ENCODE measurements at places on chromosomes 1 and 21. TPM values are rescaled to one million over a fixed set of nuclear protein-coding genes. Genes with fewer than 3 reads are reported as not detected.

- H3K36me3 ChIP-seq: peaks cover 13% of the 10 kb centered on the region
- peaks cover 24% of the 10 kb centered on the region for H3K4me1 ChIP-seq
- DNase-seq: peak; percentile 72
- no peaks in the 10 kb centered on the region for H3K27me3 ChIP-seq
- peak overlapping the region; percentile 49 for H3K27ac ChIP-seq
- no peak overlapping the region for H3K4me3 ChIP-seq
Measured at GRCh38 chr1:235253219-235253962, 74.6 kb downstream of the ARID4B start.

The OR2T10 gene
- not detected for total RNA-seq

DNA sequence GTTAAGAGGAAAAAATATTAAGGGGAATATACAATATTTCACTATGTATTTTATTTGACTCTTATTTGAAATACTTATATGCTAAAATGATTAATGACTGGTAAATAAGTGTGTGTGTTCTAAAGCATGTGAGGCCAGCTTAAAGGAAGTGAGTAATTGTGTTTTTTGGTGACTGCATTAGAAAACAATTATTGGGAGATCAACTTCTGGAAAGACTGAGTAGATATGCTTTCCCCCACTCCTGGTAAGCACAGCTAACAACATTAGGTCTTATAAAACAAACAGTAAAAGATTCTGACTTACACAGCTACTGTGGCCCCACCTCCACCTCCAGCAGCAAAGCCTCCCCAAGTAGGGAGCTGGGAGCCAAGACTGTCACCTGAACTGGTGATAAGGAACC is 403.0 kb downstream of the SRGAP2C start:
- no peaks in the 10 kb centered on the region for H3K27me3 ChIP-seq
- H3K4me3 ChIP-seq: no peak overlapping the region
- no peak for DNase-seq
- peaks cover 5% of the 10 kb centered on the region for H3K4me1 ChIP-seq

DNA sequence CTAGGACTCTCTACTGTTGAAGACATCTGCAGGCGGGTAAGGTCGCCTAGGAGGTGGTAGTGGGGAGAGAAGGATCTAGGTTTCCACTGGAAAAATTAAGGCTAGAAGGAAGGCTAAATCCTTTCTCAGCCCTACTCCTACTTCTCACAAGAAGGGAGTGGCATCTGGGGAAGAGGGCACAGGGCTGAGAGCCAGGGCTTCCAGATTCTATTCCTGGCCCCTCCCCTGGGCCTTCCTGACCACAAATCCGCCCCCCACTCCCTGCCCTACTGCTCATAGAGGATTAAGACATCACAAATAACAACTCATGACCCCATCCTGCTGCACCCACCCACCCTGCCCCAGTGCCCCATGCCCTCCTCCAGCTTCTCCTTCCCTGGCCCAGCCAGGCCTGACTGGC is 2.5 kb downstream of the PHLDA3 start:
- no peak overlapping the region for H3K27ac ChIP-seq
- no peak for DNase-seq
- peaks cover 18% of the 10 kb centered on the region for H3K4me1 ChIP-seq
- H3K36me3 ChIP-seq: peaks cover 4% of the 10 kb centered on the region
- H3K27me3 ChIP-seq: peaks cover 22% of the 10 kb centered on the region
- H3K4me3 ChIP-seq: no peak overlapping the region

DNA sequence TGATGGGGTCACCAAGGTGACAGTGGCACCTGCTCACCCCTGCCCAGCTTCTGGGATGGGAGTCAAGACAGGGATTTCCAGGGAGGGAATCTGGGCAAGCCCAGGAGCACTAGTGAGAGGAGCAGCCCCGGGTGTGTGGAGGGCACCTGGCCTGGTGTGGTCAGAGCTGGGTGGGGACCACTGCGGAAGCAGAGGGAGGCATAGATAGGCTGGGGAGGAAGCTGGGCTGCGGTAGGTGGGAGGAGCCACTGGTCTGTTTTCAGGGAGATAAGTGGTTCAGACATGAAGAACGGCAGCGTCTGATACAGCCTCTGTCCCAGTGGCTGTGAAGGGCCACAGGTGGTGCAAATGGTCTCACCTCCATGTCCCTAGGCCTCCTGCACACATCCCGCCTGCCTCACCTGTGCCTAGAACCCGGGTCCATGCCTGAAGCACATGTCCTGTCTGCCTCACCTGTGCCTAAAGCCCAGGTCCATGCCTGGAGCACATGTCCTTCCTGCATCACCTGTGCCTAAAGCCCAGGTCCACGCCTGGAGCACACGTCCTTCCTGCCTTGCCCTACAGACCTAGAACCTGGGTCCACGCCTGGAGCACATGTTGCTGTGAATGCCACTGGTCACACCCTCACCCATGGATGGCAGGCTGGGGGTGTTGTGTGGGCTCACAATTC is 325.9 kb upstream of the AJAP1 start:
- no peaks in the 10 kb centered on the region for H3K36me3 ChIP-seq
- DNase-seq: no peak
- no peaks in the 10 kb centered on the region for H3K27me3 ChIP-seq
- no peak overlapping the region for H3K27ac ChIP-seq
- H3K4me3 ChIP-seq: no peak overlapping the region

The PLA2G2C gene
- total RNA-seq: not detected

The G0S2 gene
- 0.70 TPM for total RNA-seq

- no peaks in the 10 kb centered on the region for H3K27me3 ChIP-seq
- DNase-seq: no peak
- H3K27ac ChIP-seq: no peak overlapping the region
- no peaks in the 10 kb centered on the region for H3K36me3 ChIP-seq
- H3K4me3 ChIP-seq: no peak overlapping the region
Measured at GRCh38 chr21:41152147-41152546, 15.8 kb upstream of the BACE2 start.

DNA sequence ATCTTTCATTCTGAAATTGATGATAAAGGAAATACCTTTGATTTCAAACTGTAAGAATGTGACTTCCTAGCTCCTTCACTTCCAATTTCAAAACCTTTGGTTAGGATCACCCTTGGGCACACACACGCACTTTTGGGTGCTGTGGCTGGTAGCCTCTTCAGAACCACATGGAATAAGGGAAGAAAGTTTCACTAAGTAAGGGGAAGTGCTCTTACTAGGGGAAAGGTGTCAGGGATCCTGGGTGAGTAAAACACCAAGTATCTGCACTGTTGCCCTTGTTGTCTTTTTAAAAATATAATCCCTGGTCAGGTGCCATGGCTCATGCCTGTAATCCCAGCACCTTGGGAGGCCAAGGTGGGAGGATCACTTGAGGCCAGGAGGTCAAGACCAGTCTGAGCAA is 132.4 kb downstream of the SDCCAG8 start:
- H3K27ac ChIP-seq: no peak overlapping the region
- no peaks in the 10 kb centered on the region for H3K36me3 ChIP-seq
- peaks cover 11% of the 10 kb centered on the region for H3K4me1 ChIP-seq
- H3K27me3 ChIP-seq: no peaks in the 10 kb centered on the region

- H3K27me3 ChIP-seq: no peaks in the 10 kb centered on the region
- H3K4me3 ChIP-seq: no peak overlapping the region
- H3K4me1 ChIP-seq: no peaks in the 10 kb centered on the region
- no peak overlapping the region for H3K27ac ChIP-seq
Measured at GRCh38 chr1:42639116-42639515, 19.1 kb upstream of the PPIH start.

DNA sequence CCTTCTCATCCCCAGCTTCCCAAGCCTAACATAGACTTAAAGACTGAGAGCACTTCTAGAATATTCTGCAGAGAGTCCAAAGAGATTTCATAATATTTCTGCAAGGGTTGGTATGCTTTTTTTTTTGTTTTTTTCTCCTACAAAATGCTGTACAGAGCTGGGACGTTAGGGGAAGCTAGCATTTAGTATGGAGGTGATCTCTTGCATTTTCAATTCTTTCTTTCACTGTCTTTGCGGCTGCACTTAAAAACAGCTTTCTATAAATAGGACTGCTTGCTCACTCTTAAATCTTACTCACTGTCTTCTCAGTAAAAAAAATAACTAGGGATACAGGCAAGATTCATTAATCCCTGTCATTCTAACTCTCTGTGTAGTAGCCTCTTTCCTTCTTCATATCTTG is 7.4 kb downstream of the DSCAM start:
- H3K4me3 ChIP-seq: no peak overlapping the region
- no peaks in the 10 kb centered on the region for H3K4me1 ChIP-seq
- DNase-seq: no peak
- H3K27me3 ChIP-seq: peaks cover 17% of the 10 kb centered on the region
- no peaks in the 10 kb centered on the region for H3K36me3 ChIP-seq
- no peak overlapping the region for H3K27ac ChIP-seq

GRCh38 chr1:84944767-84945486 is 51.9 kb upstream of the LPAR3 start:
- H3K36me3 ChIP-seq: peaks cover 32% of the 10 kb centered on the region
- no peaks in the 10 kb centered on the region for H3K27me3 ChIP-seq
- H3K4me1 ChIP-seq: peaks cover 21% of the 10 kb centered on the region
- peak overlapping the region; percentile 92 for H3K27ac ChIP-seq

DNA sequence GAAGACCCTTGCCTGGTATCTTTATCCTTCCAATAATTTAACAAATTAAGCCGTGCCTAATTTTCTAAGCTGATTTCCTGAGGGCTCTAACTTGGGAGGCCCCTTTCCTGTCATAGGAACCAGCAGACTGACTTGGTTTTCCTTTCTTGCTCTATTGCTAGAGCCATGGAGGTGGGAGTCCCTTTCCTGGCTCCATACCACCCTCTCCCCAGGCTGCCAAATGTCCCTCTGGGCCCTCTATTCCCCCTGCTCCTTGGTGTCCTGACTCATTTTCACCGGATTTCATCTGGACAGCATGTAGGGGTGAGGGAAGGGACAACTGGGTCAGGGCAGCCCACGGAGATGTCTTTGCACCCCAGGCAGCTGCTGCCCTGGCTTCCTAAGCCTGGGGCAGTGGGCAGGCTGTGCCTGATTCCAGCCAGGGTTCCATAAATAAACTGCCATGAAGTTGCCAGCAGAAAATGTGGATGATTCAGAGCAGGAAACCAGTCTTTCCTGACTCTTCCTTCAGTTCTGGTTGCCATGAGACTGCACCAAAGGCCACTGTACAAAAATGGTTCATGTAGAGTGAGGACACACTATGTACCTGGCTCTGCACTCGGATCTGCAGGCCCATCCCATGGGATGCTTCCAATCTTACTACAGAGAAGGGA is 38.0 kb upstream of the SERBP1 start:
- peaks cover 2% of the 10 kb centered on the region for H3K27me3 ChIP-seq
- H3K36me3 ChIP-seq: no peaks in the 10 kb centered on the region

DNA sequence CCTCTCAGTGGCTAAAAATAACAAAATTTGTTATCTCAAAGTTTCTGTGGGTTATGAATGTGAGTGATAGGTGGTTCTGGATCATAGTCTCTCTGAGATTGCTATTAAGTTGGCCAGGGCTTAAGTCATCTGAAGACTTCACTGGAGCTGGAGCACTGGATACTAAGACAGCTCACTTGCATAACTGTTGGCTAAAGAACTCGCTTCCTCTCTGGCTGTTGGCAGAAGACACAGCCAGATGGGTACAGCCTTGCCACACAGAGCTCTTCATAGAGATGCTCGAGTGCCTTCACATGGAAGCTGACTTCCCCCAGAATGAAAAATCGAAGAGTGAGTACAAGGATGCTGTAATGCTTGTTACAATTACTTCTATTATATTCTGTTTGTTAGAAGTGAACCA is 333.8 kb downstream of the ZP4 start:
- DNase-seq: no peak
- H3K36me3 ChIP-seq: no peaks in the 10 kb centered on the region
- H3K27me3 ChIP-seq: peaks cover 15% of the 10 kb centered on the region
- H3K4me1 ChIP-seq: no peaks in the 10 kb centered on the region
- H3K4me3 ChIP-seq: no peak overlapping the region
- H3K27ac ChIP-seq: no peak overlapping the region

- peaks cover 2% of the 10 kb centered on the region for H3K4me1 ChIP-seq
- DNase-seq: peak; percentile 33
- no peak overlapping the region for H3K27ac ChIP-seq
- H3K36me3 ChIP-seq: no peaks in the 10 kb centered on the region
- no peak overlapping the region for H3K4me3 ChIP-seq
Measured at GRCh38 chr21:41970751-41971653, 17.2 kb upstream of the C2CD2 start.

DNA sequence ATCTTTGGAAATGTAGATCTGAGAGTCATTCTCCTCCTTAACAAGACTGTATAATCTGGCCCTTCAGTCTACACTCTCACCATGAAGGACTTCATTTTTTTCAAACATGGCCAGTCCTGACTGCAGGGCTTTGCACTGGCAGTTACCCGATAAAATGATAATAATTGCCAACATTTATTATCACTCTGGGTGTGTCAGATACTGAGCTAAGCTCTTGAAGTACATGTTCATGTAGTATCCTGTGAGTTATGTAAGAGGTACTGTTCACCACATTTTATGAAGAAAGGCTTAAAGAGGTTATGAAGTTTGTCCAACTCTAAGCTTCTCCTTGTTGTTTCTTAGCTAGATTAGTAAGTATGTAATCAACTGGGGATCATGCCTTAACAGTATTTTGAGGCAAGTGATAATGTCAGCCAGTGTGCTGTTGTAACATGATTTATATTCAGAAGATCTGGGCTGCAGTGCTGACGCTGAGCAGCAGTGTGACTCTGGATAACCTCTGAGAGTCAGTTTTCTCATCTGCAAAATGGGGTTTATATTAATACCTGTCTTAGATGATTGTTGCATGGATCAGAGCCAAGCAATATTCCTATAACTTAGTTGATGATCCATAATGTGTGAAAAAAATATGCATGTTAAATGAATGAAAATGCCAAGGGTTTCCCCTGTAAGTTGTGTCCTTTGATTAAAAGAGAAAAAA is 42.1 kb upstream of the LEPR start:
- no peaks in the 10 kb centered on the region for H3K4me1 ChIP-seq
- no peak overlapping the region for H3K27ac ChIP-seq
- peaks cover 37% of the 10 kb centered on the region for H3K36me3 ChIP-seq
- peaks cover 3% of the 10 kb centered on the region for H3K27me3 ChIP-seq
- H3K4me3 ChIP-seq: no peak overlapping the region

DNA sequence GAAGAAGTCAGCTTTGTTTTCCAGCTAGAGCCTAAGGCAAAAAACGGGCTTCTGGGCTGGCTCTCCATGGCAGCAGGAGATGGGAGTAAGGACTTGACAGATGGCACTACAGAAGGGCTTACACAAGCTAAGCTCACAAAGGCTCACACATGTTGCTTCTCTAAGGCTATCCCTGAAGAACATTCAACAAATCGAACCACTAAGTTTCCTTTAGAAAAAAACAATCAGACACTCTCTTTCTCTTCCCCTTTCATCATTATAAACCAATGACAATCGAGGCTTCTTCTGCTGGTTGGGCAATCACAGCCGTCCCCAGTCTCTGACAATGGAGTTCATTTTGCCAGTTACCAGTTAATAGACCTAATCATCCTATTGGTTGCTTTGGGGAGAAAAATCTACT is 40.5 kb downstream of the TRIT1 start:
- H3K4me3 ChIP-seq: no peak overlapping the region
- peaks cover 47% of the 10 kb centered on the region for H3K36me3 ChIP-seq
- no peak for DNase-seq
- no peaks in the 10 kb centered on the region for H3K27me3 ChIP-seq
- H3K4me1 ChIP-seq: peaks cover 36% of the 10 kb centered on the region
- H3K27ac ChIP-seq: no peak overlapping the region

- H3K4me1 ChIP-seq: peaks cover 35% of the 10 kb centered on the region
- peak overlapping the region; percentile 46 for H3K27ac ChIP-seq
- peaks cover 2% of the 10 kb centered on the region for H3K36me3 ChIP-seq
- H3K27me3 ChIP-seq: peaks cover 20% of the 10 kb centered on the region
- H3K4me3 ChIP-seq: peak overlapping the region; percentile 75
Measured at GRCh38 chr1:1058921-1059493, 15.1 kb downstream of the RNF223 start.

DNA sequence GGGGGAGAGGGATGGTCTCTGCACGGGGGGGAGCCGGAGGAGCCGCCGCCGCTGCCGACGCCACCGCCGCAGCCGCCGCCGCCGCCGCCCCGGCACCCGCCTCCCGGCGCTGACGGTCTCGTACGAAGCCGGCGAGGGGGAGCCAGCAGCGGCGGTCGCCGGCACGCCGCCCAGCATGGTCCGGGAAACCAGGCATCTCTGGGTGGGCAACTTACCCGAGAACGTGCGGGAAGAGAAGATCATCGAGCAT is 311 bp downstream of the SPEN start:
- peaks cover 46% of the 10 kb centered on the region for H3K4me1 ChIP-seq
- H3K4me3 ChIP-seq: peak overlapping the region; percentile 86
- DNase-seq: no peak
- peaks cover 5% of the 10 kb centered on the region for H3K36me3 ChIP-seq
